ENCODE measurements at places on chromosomes 11 and 22.

DNA sequence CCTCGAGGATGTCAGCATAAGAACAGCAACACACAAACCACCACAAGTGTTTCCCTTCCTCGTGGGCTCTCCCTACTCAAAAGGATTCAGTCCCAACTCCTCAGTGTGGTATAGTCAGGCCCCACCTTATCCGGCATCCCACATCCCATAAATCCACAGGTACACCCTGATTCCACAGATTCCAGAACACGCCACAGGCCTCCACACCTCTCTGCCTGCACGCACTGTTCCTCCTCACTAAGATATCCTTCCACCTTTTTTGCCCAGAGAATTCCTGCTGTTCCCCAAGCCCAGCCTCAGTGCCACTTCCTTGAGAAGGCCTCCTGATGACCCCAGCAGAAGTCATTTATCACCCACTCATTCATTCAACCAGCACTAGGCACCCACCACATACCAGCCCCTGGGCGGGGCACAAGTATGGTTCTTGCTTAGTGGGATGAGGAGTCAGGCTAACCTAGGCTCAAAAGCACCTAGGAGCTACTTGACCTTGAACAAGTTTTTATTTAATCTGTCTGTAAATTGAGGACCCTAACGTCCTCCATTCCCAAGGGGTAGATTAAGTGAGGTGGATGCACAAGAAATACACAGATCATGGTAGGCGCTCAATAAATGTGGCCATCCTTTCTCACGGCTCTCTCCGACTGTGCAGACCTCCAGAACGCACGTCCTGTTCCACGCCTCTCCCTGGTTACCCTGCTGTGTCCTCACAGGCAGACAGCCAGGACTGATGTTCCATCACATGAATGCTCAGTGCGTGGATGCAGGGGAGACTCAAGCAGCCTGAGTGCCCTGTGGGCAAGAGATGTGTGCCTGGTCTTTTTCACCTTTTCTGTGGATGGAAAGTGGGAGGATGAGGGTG is 2.1 kb upstream of the KCNJ4 start:
- DNase-seq = no peak

- DNase-seq = no peak
Observed at GRCh38 chr11:61128947-61129638, 26.8 kb downstream of the CD5 start.

GRCh38 chr11:74282421-74282820 is 29.0 kb downstream of the P4HA3 start:
- DNase-seq = no peak

DNA sequence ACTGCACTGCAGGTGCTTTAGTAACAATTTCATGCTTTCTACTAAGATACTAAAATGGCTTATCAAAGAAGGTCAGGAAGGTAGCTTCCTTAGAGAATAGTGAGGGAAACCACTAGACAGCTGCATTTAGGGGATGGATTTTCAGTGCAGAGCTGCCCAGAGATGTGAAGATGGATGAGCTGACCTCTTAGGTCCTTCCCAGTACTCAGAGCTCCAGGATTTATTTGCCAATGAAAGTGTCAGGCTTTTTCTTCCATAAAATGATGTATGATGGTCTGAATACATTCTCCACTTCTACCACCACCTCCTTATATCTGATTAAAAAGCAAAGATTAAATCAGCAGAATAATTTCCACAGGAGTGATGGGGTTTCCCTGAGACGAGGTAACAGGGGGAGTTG is 35.0 kb downstream of the SC5D start:
- DNase-seq = no peak

GRCh38 chr11:78293536-78293935 is 104.8 kb downstream of the USP35 start:
- no peak for DNase-seq

DNA sequence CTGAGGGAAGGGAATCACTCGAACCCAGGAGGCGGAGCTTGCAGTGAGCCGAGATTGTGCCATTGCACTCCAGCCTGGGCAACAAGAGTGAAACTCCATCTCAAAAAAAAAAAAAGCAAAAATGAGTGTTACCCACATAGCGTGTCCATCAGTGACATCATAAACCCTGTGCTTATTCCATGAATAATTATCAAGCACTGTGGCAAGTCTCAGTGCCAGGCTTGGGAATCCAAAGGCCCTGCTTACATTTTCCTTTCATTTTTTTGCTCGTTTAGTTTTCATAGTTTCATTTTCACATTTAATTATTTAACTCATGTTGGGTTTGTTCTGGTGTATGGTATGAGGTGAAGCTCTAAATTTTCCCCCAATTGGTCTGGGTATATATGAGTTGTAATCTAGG is 46.5 kb downstream of the NEU3 start:
- DNase-seq = no peak

DNA sequence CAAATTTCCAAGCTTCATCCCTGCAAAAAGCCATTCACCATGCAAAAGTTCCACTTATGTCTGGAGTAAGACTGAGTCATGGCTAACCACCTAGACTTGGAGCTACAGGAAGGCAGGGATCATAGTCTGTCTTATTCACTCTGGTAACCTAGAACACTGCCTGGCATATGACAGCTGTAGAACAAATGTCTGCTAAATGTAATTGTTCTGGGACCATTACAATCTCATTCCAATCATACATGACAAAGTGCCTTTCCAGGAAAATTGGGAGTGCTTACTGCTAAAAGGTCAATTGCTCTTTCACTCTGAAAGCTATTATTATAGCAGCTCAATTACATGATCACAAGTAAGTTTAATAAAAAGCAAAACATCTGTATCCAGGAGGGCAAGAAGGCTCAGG is 99.1 kb upstream of the CHRM4 start:
- DNase-seq = no peak

GRCh38 chr11:102499931-102500330 is 30.6 kb downstream of the MMP7 start:
- no peak for DNase-seq

GRCh38 chr11:71269603-71270511 is 17.5 kb upstream of the SHANK2 start:
- DNase-seq = no peak

DNA sequence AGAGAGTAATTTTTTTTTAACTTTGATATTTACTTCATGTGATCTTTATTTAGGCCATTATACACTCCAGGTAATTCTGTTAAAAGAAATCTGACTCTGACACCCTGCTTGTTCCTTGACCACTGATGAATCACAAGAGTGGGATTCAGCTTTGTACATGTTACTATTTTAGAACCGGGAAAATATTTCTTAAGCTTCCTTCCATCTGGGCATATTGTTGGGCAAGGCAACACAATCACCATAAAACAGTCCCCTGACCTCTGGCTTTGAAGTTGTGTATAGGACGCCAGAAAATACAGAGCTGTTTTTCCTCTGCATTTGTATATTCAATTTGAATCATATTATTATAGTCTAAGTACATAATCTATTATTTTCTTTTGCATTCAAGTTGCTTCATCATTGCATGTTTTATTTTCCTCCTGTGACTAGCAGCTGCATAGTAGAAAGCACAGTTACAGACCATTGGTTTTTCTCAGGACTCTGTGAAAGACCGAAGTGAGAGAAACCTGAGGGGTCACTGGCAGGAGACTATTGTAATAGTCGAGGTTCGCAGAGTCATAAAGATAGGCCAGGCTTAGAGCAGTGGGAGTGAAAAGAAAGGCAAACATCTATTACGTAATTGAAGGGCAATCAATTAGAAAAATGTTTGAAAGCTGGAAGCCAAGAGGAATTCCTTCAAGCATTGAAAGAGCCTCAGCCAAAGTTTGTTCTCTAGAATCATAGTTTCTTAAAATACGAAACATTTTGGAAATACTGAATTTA is 51.8 kb upstream of the SLC36A4 start:
- DNase-seq = no peak

DNA sequence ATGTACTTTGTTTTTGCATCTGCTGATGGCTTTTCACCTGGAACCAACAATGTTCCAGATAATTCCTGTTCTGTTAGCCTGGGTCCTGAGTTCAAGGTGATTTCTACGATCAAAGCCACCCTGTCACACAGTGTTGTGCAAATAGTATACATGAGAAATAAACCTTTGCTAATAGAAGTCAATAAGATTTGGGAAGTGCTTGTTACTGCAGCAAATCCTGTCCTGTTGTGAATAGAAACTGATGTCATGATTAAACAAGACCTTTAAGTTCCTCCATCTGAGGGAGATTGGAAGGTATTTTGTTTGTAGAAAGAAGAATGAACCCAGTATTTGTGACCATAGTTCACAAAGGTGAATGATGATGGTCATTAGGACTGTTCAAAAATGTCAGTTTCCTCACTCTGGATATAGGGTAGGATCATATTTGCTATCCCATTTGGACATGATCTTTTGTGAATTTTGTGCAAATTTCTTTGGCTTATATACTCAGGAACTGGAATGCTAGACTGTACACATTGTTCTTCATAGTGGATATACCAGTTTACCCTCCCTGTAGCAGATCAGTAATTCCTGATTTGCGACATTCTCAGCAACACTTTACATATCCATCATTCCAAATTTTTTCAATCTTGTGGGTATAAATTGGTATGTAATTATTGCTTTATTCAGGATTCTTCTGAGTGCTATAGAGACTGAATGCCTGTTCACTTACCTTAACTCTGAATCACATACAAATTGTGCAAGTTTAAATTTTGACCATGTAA is 428.5 kb downstream of the METTL15 start:
- DNase-seq = no peak

DNA sequence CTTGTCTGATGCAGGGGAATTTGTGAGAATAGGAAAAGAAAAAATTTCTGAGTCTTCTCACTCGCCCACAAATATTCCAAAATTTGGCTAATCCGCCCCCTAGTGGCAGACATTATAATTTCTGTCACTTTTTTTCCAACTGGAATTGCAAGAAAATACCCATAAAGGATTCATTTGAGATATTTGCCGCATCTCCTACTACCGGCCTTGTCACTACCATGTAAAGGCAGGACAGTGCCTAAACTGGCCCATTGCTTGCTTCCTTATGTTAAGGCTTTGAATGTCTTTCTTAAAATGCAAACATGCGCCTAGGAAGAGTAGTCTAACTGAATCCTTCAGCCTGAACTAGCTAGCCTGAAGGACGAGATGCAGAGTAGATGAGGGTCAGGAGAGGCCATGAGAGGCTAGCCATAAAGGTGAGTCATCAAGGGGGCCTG is 9.3 kb upstream of the CEP295 start:
- no peak for DNase-seq

GRCh38 chr22:46459347-46460065 is 77.9 kb downstream of the CELSR1 start:
- DNase-seq = no peak

DNA sequence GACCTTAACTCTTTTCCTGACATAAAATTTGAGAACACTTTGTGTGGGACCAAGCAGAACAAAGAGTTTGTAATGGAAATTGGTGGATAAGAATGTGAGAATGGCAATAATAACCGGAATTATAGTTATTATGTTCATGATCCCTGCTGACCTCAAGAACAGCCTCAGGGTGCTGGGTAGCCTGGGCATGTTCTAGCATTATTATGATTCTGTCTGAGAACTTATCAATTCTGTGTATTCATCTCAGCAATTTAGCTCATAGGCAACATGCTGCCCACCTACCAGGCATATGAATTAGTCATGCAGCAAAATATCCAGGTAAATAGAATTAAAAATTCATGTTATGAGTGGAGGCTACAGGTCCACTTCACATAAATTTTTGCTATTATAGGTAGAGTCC is 61.9 kb downstream of the CTSC start:
- DNase-seq = no peak

DNA sequence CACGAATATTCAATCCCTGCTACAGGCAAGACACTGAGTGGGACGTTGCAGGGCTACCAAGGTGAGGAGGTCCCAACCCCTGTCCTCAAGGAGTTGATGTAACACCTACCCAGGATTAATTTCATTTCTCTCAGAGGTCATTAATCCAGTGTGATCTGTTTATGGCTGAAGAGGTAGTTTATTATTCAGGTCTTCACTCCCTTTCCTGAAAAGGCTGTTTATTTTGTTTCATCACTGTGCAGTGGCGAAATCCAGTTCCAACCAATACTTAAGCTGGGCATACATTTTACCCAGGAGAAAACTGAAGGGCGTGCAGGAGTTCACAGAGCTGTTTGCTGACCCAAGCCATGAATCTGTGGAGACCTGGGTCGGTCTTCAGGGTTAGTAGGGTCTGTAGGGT is 2.7 kb upstream of the PTPRJ start:
- DNase-seq = no peak

DNA sequence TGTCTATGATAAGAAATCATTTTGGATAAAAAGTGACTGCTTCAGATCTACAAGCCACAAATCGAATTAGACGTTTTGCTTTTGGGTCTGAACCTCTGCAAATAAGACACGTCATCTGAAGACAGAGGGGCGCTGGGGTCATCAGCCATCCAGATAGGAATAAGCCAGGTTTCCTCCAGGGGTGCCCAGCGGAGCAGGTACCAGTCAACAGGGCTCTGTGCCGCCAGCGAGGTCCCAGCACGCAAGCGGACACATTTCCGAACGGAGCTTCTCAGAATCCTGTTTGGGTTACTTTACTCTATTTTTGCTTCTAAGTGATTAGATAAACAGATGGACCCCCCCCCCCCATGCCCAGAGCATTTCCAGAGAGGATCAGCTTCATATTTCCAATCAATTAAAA is 873.8 kb downstream of the BRD1 start:
- DNase-seq = no peak

- no peak for DNase-seq
Observed at GRCh38 chr11:123093739-123094138, 31.8 kb upstream of the HSPA8 start.

DNA sequence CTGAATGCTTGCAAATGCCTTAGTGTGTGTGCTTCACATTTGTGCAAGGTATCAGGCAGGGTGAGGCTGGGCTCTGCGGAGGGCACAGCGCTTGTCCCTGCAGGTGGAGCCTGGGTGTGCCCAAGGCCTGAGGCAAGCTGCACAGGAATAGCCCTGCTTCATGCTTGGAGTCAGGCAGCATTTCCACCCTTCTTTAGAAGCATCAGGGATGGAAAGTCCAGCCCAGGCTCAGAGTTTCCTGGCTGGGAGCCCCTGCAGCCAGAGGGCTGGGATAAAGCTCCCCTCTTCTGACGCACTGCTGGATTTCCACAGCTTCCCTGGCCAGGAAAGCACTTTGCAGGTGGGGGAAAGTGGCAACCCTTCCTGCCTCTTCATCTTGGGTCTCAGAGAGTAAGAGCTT is 63.4 kb downstream of the GALNT18 start:
- DNase-seq = no peak

- no peak for DNase-seq
Observed at GRCh38 chr22:47299211-47299862, 536.9 kb downstream of the TBC1D22A start.

DNA sequence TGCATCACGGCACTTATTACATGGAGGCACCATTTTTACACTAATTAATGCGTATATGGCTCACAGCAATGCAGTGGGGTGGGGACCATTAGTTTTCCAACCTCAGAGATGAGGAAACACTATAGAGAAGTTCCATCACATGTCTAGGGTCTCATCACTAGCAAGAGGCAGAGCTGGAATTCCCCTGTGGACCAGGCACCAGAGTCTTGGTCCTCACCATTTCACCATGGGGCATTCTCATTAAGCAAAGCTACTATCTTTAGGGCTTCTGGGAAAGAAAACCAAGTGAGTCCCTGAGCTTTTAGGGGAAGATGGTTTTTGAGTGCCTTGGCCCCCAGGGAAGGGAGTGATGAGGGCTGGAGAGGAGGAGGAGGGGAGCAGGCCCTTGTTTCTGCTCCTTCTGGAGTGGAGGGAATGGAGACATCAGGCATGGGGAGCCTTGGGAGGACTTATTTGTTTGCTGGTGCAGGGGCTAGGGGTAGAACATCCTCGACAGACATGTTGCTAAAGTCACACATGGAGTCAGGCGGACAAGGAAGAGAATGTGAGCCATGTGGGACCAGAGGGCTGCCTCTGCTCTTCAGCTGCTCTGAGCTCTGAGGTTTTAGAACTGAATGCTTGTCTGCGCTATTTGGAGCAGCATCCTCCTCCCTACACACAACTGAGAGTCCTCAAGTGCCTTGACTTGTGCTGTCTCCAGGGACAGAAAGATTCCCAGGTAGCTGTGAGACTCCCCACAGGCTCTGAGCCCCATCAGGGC is 40.3 kb upstream of the ZBED5 start:
- DNase-seq = no peak

Measured in stimulated activated CD4-positive, alpha-beta T cell treated with anti-CD3 and anti-CD28 coated beads, Interleukin-1b, Interleukin-23, amount 100 ng/mL, for 1 hour (primary cell).